ENCODE measurements at places on chromosomes 16 and 17.

- DNase-seq, result peak; percentile 94
These were observed 3.2 kb upstream of the METRN start for GRCh38 chr16:711548-712320.

DNA sequence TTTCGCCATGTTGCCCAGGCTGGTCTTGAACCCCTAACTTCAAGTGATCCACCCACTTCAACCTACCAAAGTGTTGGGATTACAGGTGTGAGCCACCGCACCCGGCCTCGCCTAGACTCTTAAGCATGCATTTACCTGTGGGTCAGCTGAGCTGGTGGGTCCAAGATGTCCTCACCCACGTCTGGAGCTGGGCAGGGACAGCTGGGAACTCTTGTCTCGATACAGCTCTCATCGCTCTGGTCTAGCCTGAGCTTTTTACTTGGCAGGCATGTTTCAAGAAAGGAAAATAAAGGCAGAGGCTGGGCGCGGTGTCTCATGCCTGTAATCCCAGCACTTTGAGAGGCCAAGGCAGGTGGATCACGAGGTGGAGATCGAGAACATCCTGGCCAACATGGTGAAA, 56.9 kb upstream of the PHOSPHO1 start:
- no peak for DNase-seq

GRCh38 chr16:72859581-72859980, 188.3 kb downstream of the ZFHX3 start:
- DNase-seq, result no peak

DNA sequence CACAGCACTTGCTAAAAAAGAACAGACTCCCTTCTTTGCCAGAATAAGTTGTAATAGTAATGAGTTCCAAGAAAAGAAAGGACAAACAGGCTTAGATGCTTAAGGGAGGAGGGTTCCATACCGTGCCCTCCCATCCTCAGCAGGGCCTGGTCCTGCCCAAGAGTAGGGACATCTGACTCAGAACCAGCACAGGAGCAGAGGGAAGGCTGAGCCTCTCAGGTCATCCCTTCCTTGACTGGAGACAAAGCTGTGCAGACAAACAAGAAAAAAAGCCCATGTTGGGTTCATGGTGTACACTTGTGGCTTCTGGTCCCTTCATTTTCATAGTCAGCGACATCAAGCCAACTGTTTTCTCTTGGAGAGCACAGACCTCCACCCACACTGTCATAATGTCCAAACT, 44.2 kb upstream of the NDRG4 start:
- no peak for DNase-seq

- DNase-seq, result no peak
These were observed 16.6 kb upstream of the INPP5K start for GRCh38 chr17:1532836-1533602.

DNA sequence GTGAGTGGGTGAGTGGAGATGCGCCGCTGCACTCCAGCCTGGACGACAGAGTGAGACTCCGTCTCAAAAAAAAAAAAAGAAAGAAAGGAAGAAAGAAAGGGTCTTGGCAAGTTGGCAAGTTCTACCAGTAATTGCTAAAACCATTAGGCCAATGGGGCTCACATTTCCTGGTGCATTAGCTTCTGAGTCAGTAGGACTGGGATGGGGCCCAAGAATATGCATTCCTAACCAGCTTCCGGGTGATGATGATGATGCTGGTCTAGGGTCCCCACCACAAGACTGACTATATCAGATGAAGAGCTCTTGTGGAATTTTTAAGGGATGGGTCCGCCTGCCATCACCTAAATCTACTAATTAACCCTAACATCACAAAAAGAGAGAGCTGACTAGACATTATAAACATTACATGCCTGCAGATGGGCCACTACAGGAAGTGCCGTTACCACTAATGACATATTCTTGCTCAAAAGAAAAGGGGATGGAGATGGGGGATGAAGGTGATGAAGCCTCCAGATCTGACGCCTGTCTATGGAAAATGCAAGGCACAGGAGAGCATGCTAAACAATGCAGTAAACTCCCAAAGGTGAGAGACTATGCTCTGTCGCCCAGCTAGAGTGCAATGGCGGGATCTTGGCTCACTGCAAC, 13.1 kb downstream of the MYH11 start:
- no peak for DNase-seq

Data from Calu3 (cell line).